ENCODE measurements at places on chromosomes 2 and 18.

DNA sequence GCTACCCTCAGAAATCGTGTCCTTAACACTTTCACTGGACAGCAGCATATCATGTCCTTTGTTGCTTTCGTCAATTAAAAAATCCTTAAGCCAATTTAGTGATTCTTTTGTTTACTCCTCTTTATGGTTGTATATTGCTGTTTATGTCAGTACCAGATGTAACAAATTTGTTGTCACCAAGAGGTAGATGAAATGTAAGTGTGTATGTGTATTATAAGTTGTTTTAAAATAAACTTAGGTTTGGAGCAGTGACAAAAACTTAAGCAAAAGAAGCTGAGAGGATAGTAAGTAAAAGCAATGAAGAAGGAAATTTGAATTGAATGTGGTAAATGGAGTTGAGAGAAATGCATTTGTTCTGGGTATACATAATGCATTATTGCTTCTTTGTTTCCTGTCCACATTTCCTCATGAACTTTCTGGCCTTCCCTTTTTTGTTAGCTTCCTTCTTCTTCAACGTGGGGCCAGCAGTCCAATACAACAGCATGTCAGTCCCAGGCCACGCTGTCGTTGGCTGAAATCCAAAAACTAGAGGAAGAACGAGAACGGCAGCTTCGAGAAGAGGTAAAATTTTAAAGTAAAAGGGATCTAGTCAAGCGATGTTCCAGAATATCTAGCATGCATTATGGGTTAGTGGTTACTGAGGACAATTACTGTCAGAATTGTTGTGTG, 30.5 kb upstream of the SNORC start:
- no peak for DNase-seq

DNA sequence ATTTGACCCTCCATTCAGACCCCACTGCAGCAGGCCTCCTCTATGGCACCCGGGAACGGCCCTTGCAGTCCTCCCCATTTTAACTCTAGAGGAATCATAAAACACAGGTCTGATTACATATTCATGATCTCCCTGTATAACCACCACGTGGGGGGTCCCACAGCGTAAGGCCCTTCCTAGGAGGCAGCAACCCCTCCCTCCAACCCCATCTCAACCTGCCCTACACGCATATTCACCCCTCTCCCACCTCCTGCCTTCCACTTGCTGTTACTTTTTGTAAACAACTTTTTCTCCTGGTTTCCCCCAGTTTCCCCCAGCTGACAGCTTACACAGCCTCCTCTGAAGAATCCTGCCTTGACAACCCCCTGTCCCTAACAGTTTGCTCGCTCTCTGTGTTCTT, 85.1 kb upstream of the FOXI3 start:
- no peak for DNase-seq

DNA sequence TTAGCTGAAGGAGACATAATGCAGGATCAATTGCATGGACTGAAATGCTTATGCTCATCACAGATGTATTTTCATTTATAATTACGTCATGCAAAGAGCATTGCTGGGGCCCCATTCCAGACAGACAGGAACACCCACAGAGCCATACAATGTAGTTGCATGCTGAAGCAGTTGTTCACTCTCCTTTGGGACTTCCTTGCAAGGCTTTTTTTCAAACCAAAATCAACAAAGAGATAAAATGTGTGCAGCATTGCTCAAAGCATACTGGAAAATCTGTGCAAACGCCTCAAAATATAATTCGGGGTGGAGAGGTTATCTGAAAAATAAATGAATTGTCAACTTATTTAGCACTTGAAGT, 463.2 kb downstream of the CDH2 start:
- DNase-seq, result no peak

DNA sequence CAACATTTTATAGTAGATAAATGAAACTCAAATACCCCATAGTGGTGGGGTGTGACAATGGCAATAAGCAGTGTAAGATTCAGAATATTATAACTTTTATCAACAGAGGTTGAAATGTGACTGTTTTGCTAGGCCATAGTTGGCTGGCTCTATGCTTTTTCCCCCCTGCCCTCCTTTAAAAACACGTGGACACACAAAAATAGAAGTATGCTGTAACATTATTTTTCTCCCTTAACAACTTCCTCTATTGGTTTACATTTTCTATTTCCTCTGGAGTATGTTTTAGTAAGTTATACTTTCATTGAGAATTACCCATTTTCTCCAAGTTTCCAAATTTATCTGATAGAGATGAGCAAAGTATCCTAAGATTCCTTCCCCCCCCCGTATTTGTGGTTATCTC, 31.1 kb downstream of the NDUFAF7 start:
- DNase-seq, result no peak

GRCh38 chr2:179613701-179614100, 247.7 kb downstream of the ZNF385B start:
- DNase-seq, result no peak

DNA sequence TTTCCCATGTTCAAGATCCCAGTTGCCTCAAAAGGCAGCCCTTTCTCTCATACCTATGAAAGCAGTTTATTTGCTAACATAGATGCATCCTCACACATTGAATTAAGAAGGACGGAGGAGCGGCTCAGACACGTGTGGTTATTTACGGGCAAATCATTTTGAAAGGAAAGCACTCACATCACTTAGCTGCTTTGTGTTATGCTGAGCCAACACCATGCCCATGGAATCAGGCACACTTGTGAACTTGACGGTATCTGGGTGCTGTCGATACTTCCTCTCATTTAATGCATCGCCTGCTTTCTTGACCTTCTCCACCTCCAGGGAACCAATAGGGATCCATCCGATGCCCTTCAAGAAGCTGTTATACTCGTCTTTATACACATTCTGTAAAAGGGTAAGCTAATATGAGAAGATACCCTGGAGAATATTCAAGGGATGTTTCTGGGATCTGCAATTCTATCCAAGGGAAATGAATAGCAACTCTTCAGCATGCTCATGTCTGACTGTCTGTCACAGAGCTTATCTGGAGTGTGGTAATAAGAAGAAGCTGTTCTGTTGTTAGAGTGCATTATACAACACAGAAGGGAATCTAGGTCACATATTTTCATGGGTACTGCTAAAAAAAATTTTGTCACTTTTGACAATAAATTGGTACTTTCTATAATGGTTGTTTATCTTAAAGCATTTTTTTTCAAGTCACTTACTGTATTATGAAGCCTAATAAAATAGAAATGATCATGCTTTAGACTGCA, 63.3 kb downstream of the NEB start:
- no peak for DNase-seq

GRCh38 chr2:199756743-199757142, 94.2 kb downstream of the FTCDNL1 start:
- no peak for DNase-seq

- DNase-seq, result no peak
Observed at GRCh38 chr2:239160226-239161143, 240.3 kb downstream of the HDAC4 start.

- DNase-seq, result no peak
Observed at GRCh38 chr2:168155046-168155445, 92.3 kb downstream of the STK39 start.

GRCh38 chr2:166862468-166863132, 25.7 kb upstream of the XIRP2 start:
- DNase-seq, result no peak

DNA sequence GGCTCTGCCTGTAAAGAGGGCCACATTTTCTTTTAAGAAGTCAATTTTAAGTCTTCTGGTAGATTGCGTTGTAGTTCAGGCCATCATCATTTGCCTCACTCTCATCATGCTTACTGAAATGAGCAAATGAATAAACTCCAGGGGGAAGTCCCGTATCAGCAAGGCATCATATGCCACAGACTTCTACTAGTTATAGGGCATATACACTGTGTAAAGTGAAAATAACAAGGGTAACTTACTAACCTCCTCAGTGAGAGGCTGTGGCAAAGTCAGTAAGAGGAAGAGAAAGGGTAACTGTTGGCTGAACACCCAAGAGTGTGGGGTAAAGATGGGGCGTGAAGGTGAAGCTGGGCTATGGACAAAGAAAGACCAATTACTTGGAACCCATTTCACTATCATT, 456.2 kb downstream of the SPAG16 start:
- no peak for DNase-seq

DNA sequence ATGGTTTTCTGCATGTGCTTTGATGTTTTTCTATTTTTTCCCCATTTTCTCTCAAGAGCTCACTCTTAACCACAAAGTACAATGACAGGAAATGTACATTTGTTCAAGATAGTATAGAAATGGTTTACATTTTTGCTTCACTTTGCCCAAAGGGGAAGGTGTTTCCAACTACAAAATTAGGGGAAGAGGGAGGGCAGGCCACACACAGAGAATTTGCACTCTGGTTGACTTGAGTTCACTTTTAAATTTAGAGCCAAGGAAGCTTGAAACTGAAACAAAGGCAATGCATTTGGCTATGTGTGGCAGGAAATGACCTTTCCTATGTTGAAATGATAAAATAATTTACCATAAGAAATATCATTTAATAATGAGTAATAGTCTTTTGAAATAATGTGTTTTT, 19.1 kb upstream of the VIT start:
- no peak for DNase-seq

GRCh38 chr18:50839996-50840395, 20.2 kb upstream of the MRO start:
- no peak for DNase-seq

DNA sequence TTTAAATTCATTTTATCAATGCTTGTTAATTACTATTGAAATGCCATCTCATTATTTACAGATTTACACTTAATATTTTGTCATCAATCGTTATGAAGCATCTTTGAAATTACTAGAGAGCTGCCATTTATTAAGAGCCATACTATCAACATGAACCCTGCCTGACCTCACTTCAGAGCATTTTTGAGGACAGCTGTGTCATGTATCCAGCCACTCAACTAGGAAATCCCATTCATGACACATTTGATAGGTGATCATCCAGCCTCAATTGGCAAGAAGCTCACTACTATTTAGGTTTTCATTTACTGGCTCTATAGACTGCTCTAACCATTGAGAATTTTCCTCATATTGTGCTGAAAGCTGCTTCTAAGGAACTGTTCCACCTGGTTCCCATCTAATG, 40.6 kb upstream of the TLK1 start:
- no peak for DNase-seq

GRCh38 chr2:146385031-146385430, 1459.8 kb upstream of the ACVR2A start:
- no peak for DNase-seq

- no peak for DNase-seq
Observed at GRCh38 chr2:163348857-163349380, 386.9 kb downstream of the FIGN start.

DNA sequence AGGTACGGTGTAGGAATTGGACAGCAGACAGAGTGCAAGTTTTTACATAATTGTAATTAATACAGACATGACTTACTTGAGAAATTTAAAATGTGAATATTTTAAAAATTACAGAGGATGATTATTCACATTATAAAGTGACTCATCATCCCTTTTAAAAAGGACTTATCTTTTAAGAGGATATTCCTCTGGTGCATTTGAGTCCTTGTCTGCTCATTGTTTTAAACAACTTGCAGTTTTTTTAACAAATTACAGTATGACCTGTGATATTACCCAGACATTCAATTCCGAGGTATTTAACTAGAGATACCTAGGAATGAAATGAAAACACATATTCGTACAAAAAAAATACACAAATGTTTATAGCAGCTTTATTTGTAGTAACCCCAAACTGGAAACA, 38.0 kb downstream of the SPTBN1 start:
- DNase-seq, result no peak

GRCh38 chr2:159093497-159093896, 125.1 kb downstream of the TANC1 start:
- no peak for DNase-seq

DNA sequence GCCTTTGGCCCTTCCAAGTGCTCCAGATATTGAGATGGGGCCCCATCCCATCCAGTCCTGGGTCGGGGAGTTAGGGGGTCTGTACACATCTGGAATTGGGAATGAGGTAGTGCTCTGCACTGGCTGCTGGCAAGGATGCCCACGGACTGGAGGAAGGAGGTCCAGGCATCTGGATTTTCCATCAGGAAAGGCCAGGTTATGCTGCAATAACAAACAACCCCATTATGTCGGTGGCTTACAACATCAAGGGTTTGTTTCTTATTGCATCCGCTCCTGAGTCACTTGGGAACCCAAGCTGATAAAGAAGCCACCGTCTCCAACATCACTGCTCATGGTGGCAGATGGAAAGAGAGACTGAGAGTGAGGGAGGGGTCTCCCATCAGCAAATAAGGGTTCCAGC, 229.9 kb downstream of the TFCP2L1 start:
- no peak for DNase-seq

- no peak for DNase-seq
Observed at GRCh38 chr18:69400976-69401225, 213 bp downstream of the DOK6 start.

GRCh38 chr2:218679119-218679518, 7.2 kb downstream of the STK36 start:
- DNase-seq, result no peak

GRCh38 chr2:178287652-178288344, 93.5 kb downstream of the OSBPL6 start:
- no peak for DNase-seq

DNA sequence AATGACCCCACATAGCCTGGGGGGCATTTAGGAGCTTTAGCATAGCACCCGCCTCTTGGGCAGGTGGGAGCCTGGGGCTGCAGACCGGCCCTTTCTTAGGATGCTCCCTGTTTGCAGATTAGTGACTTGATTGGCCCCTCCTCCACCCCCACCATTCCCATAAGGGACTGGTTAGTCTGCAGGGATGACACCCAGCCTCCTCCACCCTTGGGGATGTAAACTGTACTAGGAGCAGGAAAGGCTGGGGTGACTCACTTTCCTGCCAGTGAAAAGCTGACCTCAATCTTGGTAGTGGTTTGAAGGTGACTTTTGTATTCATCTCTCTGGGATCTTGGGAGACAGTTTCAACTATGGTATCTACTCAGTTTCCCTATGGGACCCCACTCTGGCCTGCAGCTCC, 24.2 kb downstream of the CTIF start:
- DNase-seq, result no peak

DNA sequence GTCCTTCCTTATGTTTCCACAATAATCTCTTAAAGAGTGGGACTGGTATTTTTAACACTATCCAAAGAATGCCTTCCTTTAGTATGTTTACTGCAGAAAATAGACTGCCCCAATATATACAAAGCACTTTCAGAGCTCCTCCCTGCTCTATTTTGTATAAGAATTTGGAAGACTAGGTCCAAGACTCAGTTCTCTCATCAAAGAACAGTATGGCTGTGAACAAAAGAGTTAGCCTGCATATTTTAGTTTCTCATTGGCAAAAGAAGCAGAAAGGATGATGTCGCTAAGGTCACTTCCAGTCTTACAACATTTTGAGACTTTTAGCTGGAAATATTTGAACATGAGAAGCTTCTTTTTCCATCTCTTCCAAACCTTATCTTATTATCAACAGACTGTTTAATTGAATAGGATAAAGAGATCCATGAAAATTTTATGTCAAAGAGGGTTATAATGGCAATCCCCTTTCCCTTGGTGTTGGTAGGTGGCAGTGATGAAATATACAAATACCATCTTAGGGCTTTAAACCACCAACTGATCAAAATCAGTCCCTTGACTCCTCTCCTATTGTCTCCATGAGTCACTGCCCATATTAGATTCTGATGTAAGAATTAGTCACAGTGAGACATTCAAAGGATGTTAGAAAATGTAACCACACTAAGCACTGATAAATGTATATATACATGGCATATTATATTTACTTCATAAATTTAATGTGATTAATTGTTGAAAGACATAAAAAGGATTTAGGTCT, 266.9 kb upstream of the DSEL start:
- no peak for DNase-seq

GRCh38 chr2:72292433-72292832, 144.8 kb upstream of the CYP26B1 start:
- DNase-seq, result no peak

- no peak for DNase-seq
Observed at GRCh38 chr2:164922134-164922533, 33.2 kb downstream of the SLC38A11 start.

Data from activated naive CD4-positive, alpha-beta T cell treated with Interleukin-2 at 50 U/mL for 16 hours (primary cell).